ENCODE measurements at places on chromosomes 5 and 9.

DNA sequence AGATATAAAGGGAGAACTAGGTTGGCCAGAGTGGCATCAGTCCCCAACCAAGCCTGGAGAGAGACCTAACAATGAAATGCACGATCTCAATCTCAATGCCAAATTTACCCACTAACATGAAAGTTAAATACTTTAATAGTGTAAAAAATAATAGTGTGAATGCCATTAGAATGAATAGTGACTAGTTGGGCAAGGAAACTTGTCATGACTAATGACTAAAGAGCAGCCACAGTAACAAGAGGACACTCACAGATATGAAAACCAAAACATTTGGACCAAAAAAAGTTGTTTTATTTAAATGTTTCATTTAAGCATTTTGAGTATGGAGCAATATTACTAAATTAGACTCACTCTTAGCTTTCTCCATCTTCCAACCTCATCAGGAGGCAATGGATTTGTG lies 1853.8 kb downstream of the EFNA5 start:
- DNase-seq, result no peak

DNA sequence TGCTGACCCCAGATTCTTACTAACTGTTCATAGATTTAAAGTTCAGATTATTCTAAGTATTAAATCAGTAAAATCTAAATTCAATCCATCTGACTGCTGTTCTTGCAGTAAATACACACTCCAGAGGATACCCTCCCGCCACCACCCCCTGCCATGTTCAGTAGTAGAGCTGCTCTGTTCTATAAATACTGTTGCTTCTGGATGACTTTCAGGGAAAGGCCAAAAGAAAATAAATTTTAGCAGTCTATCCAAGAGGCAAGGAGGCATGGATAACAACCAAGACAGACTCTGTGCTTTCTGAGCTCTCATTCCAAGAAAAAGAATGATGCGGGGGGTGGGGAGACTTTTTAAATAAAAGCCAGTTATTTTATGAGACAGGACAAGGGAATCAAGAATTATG lies 115.1 kb downstream of the ADAMTS6 start:
- DNase-seq, result no peak

DNA sequence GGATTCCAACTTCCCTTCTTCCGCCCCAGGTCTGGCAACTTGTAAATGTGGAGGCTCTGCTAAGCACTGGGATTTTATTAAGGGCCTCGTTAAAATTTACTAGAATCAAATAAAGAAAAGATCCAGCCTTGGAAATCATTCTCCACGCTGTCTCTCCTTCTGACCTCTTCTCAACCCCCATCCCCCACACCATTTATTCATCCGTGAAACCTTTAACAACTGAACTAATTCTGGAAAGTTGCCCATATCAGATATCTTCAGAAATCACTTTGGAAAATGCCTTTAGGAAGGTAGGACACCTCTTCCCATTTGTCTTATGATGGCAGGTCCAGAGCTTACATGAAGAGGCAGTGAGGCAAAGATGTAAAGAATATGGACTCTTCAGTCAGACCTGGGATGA lies 288.5 kb downstream of the SLIT3 start:
- DNase-seq, result no peak

GRCh38 chr5:57442080-57442839 lies 40.4 kb downstream of the ACTBL2 start:
- peak; percentile 47 for DNase-seq

GRCh38 chr5:51018423-51018822 lies 352.0 kb downstream of the PARP8 start:
- DNase-seq, result no peak

GRCh38 chr9:135045928-135046738 lies 41.3 kb upstream of the OLFM1 start:
- peak; percentile 3 for DNase-seq

DNA sequence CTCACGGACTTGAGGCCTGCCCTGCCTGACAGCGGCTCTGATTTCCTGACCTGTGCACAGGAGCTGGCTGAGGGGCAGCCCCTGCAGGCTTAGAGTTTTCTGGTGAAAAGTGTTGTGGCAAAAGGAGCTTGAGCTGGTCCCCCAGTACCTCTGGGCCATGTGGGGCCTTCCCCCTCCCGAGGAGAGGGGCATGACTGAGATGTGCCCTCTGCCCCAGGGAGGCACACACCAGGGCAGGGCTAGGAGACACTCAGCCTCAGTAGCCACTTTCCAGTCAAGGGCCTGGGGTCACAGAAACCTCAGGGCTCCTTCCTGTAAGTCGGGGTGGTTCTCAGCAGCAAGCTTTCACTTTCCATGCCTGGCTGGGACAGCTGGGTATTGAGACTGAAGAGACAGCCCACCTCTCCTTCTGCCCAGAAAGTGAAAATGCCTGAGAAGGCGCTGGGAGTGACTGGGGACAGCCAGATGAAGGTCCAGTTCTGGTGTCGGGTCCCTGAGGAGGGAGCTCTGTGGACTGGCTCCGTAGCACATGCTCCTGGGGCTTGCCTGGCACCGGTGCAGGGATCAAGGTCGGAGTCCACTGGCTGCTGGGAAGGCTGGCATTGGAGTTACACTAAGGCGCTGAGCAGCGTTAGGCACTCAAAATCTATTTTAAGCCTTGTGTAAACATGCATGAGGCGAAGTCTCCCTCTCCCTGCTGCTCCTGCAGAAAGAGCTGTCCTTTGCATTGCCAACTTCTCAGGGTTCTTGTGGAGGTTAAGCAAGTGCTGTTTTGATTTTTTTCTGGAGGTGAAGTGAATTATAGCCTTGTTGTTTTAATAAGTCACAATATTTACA lies 394.9 kb downstream of the GADD45G start:
- DNase-seq, result peak; percentile 67

DNA sequence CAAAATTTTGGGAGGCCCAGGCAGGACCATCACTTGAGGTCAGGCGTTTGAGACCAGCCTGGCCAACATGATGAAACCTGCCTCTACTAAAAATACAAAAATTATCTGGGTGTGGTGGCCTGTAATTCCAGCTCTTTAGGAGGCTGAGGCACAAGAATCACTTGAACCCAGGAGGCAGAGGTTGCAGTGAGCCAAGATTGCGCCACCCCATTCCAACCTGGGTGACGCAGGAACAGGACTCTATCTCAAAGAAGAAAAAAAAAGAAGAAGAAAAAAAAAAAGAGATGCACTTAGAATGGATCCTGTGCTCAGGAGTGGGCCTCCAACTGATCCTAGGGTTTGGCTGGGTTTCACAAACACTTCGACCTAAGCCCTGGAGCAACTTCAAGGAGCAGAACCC lies 45.1 kb downstream of the GLDC start:
- DNase-seq, result no peak

GRCh38 chr9:93865245-93865644 lies 89.9 kb downstream of the BARX1 start:
- no peak for DNase-seq

All from right hindlimb (tissue), 1 donor.